ENCODE measurements at places on chromosomes 7 and 10.

DNA sequence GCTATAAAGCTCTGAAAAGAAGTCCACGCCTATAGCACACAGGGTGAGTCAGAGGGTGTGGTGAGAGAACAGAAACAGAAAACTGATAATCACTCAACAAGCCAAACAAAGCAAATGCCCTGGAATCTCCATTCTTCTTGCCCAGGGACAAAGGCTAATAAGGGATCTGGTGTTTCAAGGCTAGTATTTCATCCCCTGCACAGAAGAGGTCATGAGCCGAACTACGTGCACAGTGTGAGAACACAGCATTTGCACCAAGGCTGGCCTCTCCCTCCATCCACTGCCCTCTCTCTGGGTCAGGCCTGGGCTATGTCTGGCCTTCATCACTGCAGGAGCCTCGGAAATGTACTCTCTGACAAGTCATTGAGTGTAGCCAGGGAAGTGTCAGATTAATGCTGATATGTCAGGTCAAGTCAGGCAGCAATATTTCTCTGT lies 42.7 kb downstream of the PRR15 start:
- DNase-seq: no peak

GRCh38 chr10:102994531-102995295 lies 76.6 kb downstream of the CNNM2 start:
- DNase-seq: no peak

- no peak for DNase-seq
Measured at GRCh38 chr7:4265676-4266075, 416.4 kb upstream of the FOXK1 start.

DNA sequence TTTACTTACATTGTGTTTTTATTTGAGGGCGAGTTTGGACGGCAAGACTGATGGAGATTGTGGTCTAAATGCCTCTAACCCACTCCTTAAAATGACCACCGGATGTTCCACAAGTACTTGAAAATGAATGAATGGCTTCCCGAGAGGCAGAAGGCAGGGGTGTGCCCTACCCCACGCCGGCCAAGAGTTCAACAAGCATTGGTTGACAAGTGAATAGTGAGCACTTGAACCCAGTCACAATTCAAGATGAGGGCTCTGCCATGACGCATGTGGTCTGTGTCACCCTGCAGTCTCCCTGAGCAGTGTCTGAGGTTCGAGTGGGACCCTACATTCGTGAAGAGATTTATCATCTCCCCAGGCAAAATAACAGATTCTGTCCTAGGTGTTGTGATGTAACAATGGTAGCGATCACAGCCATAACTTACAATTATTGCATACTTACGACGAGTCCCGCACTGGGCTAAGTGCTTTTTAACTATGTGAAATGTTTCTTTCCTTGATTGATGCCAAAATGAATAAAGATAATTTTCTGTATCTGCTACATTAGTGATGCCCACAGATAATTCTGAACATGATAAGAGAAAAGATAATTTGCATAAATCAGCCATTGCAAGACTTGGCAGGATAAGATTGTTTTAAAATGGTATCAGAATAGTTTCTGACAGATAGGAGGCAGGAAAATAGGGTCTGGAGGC lies 305.4 kb downstream of the WDR37 start:
- no peak for DNase-seq

DNA sequence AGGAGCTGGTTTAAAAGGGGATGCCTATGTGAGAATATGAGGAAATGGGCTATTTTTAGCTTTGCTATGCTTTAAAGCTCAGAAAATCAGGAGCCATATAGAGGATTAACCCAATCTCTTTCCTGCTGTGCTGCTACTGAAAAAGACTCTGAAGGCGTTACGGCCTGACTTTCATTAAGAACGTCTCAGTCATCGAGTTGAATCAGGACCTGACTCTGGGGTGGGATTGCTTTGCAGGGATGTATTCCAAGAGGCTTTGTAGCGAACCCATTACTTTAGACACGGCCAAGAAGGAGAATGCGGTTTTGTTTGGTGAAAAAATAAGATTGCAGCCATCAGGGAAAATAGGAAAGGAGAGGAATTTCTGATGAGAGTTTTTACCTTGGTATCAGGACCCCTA lies 426.9 kb downstream of the CCSER2 start:
- no peak for DNase-seq

DNA sequence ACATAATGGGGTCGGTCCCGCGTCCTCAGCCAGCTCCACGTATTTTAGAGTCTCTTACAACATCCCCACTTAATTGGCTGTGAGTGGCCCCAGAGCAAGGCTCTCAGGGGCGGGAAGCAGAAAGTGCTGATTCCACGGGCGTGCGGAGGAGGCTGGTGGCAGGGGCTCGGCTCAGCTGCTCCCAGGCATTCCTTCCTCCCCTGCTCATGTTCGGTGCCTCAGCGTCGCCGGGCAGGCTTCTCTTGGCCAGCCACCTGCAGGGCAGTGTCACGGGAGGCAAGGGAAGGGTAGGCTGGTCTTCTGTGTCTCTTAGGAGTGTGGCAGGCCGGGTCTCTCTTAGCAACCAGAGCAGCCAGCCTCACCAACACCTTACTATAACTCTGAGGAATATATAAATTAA lies 33.8 kb downstream of the IL15RA start:
- DNase-seq: no peak

DNA sequence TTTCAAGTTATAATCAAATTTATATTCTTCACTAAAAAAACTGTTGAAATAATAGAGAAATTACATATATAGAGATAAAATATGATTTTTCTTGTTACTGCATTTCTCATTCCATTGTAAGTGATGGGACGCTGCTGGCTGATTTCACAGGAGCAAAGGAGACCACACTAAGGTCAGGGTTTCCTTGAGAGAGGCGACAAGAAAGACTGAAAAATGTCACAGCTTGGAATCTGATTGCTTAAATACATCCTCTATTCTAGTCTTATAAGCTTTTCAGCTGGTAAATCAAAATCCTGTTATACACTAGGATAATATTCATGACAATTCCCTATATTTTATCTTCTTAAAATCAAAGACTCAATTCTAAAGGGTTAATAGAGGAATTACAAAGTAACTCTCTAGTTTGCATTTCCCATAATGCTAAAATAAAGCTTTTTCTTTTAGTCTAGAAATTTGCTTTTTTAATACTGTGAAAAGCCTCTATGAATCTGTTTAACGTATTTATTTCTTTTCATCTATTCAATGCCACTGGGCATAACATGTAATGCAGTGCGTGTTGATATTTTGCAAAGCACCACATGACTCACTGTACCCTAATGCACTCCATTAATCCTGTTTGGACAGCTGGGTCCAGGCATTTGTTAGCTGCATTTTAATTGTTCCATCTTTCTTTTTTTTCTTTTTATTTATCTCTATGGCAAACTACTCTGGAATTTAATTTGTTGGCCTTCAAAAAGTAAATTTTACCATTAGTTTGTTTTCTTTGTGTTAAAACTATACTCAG lies 81.7 kb downstream of the RNF32 start:
- no peak for DNase-seq

GRCh38 chr10:26486990-26487850 lies 49.1 kb downstream of the APBB1IP start:
- no peak for DNase-seq

DNA sequence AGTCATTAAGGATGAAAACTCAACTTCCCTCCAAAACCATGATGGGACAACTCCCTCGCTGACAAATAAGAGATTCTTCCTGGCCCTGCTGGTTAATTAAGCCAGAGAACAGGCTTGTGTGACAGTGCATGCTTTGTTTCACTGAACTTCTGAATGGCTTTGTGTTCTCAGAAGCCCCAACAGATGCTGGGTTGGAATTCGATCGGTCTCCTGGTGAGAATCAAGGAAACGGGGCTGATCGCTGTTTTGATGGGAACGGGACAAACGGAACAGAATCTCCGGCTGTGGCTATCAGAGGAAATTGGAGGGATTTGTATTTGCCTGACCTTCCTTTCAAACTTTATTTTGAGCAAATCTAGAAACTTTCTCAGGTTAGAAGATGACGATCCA lies 145.0 kb downstream of the RNF216 start:
- DNase-seq: no peak

DNA sequence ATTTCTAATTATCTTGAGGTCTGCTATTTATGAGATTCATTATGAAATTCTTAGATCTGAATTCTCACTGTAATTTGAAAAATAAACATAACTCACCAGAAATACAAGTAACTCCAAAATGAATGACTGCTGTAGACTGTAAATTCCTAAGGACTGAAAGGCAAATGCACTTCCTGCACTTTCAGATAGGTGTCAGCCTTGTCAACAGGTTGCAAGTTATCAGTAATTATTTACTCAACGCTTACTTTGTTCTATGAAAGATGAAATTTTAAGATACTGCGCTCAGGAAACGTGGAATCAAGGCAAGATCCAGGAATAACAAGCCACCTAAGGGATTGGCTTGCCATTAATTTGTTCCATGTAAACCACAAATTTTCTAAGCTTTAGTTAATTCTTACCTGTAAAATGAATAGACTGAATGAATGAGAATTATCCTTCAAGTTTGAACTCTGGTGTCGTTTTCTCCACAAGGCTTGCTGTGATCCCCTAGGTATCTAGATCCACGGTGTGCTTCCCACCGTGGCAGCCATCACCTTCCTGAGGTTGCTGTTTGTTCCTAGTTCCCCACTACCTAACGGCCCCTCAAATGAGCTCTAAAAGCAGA lies 12.6 kb downstream of the DHX32 start:
- DNase-seq: no peak

DNA sequence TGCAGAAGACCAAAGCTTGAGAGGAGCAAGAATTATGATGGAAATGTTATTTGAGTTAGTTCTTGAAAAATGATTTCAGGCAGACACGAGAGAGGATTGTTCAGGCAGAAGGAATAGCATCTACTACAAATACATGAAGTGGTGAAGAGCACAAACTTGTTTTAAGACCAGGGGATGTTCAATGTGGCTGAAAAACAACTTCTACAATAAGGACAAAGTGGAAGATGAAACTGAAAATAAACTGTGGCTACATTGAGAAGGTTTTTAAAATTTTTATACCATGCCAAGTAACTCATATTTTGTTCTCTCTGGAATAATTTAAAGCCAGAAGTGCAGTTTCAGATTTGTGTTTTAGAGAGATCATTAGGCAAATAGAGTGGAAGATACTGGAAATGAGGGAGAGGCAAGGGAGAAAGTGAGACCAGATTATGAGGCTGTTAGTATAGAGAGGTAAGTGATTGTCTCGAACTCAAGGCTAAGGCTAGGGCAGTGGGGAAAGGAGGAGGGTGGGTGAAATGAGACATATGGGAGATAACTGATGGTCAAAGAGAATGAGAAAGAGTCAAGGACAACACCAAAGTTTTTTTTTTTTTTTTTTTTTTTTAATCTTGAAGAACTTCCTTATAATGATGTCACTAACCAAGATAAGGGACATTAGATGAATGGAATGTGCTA lies 115.4 kb downstream of the MDFIC start:
- DNase-seq: no peak

DNA sequence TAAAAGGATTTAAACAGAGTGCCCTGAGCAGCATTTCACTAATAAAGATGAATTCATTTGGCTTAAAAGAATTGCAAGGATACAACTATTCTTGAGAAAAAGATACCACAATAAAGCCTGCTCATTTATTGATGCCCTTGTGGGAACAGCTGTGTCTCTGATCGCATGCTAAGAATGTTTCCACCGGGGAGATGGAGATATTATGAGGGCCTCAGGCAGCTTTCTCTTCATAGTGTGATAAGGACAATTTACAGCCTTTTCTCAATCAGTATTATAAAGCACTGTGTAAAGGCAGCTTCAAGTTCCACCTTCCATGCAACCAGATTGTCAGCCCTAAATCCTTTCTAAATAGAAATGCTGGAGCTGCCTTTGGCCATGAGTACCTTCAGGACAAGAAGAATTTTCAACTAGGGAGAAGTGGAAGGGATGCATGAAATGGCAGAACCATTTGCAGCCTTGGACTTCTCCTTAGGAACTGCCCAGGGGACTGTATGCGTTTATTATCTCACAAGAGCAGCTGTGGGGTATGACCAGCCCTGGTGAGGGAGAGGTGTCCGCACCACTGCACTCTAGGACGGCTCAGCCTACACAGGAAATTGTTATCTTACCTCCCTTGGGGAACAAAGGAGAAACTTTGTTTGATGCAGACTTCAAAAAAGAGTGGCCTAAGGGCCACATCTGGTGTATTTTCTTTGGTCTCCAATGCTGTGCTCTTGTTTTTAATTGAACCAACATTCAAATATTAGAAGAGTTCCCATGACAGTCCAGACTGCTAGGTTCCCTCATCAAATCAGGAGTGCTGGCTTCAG lies 116.9 kb upstream of the PCGF5 start:
- no peak for DNase-seq

- no peak for DNase-seq
Measured at GRCh38 chr7:96244992-96245292, 77.0 kb downstream of the SLC25A13 start.

DNA sequence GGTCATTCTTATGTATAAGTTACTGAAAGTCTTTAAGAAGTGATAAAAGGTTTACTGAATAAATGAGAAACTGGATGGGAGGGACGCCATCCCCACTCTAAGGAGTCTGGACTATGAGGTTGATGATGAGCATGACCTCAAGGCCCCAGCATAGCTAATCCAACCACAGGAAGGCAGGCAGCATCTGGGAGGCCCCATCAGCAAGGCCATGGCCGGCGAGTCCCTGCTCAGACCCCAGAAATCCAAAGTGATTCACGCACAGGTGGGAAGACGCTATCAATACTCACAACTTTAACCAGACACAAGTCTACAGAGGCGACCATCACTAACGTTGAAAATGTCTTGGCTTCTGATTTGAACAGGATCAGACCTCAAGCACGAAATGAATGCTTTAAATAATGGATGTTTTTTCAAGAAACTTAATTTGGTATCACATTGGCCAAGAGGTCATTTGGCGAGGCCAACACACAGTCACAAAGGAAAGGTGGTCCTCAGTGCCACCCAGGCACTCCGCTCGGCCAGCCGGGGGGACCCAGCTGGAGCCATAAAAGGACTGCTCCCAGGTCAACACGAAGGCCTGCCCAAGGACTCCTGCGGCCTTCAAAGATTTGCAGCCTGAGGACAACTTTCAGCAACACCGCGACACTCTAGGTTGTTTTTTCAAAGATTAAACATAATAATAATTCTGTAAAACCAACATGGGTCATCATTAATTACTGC lies 228.5 kb downstream of the PTPRN2 start:
- no peak for DNase-seq

DNA sequence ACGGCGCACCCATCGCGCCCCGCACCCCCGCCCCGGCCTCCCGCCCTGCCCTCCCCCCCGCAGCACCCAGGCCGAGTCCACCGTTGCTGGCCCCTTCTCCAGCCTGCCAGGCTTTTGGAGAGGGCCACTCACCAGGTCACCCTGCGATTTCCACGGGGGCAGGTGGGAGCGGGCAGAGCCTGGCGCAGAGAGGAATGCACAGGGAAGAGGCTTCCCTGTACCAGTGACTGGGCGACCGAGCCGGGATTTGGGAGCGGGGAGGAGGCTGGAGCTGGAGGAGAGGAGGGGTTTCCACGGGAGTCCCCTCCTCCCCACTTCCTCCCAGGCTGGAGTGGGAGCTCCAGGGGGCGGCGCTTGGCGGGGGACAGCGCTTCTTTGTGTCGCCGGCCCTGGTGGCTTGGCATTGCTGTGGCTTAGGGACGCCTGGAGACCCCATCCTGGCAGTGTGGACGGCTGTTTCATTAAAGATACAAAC lies 19.3 kb downstream of the TCAF1 start:
- no peak for DNase-seq
